ENCODE measurements at places on chromosomes 5 and 9.

GRCh38 chr9:101650142-101650541 is 55.4 kb upstream of the PPP3R2 start:
- DNase-seq: no peak
- H3K36me3 ChIP-seq: no peaks in the 10 kb centered on the region
- no peak overlapping the region for H3K4me3 ChIP-seq

DNA sequence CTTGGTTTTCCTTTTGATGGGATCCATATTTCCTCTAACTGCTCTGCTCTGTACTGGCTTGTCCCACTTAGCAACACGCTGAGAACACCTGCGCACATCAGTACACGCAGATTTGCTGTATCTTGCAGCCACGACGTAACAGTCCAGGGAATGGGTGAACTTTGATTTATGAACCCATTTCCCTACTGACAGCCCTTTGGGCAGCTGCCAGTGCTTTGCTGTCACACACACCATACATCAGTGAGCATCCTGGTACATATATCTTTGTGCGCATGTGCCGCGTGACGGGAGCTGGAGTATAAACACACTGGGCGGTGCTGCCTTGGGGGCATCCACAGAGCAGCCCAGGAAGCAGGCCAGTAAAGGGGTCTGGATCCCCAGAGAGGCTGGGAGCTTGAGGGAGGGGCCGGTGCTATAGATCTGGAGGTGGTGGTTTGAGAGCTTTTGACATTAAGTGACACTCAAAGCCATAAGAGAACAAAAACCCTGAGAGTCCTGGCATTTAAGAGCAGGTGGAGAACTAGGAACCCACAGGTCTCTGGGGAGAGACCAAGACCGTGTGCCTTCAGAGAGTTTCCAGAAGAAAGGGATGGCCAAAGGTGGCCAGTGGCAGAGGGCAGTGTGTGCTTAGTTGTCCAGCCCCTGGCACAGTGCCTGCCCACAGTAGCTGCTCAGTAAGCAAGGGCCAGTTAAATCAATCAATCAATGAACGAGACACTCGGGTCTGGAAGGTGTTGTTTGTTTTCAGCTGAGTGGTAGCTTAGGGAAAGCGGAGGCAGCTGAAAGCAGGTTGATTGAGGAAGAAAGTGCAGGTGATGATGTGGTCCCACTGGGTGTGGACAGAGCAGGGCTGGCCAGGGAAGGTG is 53.7 kb downstream of the LMX1B start:
- H3K4me1 ChIP-seq: peaks cover 3% of the 10 kb centered on the region
- H3K4me3 ChIP-seq: no peak overlapping the region
- peaks cover 28% of the 10 kb centered on the region for H3K27me3 ChIP-seq
- H3K27ac ChIP-seq: no peak overlapping the region
- no peaks in the 10 kb centered on the region for H3K36me3 ChIP-seq
- no peak for DNase-seq

DNA sequence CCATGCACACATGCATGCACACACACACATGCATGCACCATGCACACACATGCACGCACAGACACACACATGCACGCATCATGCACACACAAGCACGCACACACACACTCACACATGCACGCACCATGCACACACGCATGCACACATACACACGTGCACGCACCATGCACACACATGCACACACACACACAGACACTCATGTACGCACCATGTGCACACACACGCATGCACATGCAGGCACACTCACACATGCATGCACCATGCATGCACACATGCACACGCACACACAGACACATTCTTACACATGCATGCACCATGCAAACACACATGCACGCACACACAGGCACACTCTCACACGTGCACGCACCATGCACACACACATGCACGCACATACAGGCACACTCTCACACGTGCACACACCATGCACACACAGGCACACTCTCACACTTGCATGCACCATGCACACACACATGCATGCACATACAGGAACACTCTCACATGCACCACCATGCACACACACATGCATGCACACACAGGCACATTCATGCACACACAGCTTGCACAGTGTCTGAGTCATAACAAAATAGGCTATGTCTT is 117.5 kb downstream of the TENT4A start:
- no peaks in the 10 kb centered on the region for H3K36me3 ChIP-seq
- H3K27ac ChIP-seq: no peak overlapping the region
- H3K4me3 ChIP-seq: peak overlapping the region; percentile 8
- H3K4me1 ChIP-seq: no peaks in the 10 kb centered on the region

GRCh38 chr5:89948977-89949376 is 460.6 kb downstream of the CETN3 start:
- H3K4me1 ChIP-seq: peaks cover 4% of the 10 kb centered on the region
- H3K36me3 ChIP-seq: no peaks in the 10 kb centered on the region
- no peak overlapping the region for H3K4me3 ChIP-seq
- DNase-seq: no peak
- no peak overlapping the region for H3K27ac ChIP-seq

DNA sequence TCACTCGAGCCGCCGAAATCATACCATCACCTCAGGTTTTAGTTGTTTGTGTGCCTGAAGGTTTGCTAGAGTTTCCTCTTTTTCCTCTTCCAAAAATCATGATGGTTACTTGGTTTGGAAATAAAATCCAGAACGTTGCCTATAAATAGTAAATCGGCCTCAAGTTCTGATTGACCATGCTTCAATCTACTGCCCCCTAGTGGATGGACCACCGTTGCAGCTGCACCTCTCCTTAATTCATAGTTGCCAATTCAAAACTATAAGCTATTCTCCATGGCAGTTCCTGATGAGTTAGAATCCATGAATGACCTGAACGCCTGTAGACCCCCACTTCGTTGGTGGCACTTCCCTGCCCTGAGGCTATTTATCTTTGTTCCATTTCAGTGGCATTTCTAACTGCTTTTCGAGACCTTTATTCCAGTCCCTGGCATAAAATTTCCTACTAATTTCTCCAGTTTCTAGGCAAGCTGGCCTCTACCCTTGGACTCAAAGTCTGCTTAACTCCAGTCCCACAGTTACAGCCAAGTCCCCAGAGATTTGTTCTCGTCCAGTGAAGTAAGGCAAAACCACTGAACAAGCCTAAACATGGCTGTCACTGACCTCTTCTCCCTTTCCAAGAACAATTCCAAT is 422.6 kb downstream of the EFNA5 start:
- no peaks in the 10 kb centered on the region for H3K27me3 ChIP-seq
- H3K4me3 ChIP-seq: no peak overlapping the region

GRCh38 chr9:132214027-132214622 is 52.3 kb downstream of the NTNG2 start:
- H3K27me3 ChIP-seq: no peaks in the 10 kb centered on the region
- H3K27ac ChIP-seq: no peak overlapping the region
- no peaks in the 10 kb centered on the region for H3K36me3 ChIP-seq
- no peak overlapping the region for H3K4me3 ChIP-seq

GRCh38 chr9:103242486-103242885 is 247.4 kb downstream of the CYLC2 start:
- no peaks in the 10 kb centered on the region for H3K4me1 ChIP-seq
- H3K4me3 ChIP-seq: no peak overlapping the region
- H3K36me3 ChIP-seq: no peaks in the 10 kb centered on the region
- no peaks in the 10 kb centered on the region for H3K27me3 ChIP-seq
- no peak for DNase-seq
- no peak overlapping the region for H3K27ac ChIP-seq

DNA sequence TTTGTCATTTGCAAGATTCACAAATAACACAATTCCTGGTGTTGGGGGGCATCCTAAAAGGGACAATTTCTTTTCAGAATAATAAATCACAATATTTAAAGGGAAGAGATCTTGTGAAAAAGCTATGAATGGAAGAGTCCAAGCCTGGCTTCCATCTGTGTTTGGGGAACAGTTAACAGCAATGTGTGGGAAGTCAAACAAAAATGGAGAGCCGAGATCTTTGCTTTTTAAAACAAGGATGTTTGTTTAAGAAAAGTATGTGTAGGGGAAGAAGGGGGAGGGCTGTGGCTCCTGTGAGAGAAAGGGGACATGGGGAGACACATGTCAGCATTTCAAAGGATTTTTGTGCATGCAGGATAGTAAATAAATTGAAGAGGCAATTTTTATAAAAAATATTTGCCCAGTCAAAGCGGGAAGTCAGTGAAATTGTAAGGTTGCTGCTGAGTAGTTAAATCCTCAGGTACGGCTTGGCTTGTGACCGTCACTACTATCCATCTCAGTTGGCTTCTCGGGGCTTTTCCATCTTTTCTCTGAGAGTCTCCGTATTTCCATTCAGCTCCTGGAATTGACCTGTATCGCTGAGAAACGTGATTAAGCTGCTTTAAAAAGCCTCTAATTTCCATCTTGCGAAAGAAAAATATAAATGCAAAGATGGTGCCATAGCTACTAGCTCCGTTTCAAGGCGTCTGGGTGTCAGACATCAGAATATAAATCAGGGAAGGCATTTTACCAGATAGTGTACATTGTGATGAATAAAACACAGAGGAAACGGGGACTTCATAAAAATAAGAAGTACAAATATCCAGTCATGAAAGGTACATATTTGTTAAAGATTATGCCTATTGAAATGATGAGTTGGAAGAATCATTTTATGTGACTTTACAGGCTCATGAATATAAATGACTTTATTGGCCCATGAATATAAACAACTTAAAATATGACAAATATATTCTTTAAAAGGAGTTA is 52.9 kb upstream of the VCAN start:
- H3K36me3 ChIP-seq: no peaks in the 10 kb centered on the region
- H3K4me1 ChIP-seq: no peaks in the 10 kb centered on the region
- H3K4me3 ChIP-seq: no peak overlapping the region
- H3K27ac ChIP-seq: no peak overlapping the region
- DNase-seq: no peak
- no peaks in the 10 kb centered on the region for H3K27me3 ChIP-seq

DNA sequence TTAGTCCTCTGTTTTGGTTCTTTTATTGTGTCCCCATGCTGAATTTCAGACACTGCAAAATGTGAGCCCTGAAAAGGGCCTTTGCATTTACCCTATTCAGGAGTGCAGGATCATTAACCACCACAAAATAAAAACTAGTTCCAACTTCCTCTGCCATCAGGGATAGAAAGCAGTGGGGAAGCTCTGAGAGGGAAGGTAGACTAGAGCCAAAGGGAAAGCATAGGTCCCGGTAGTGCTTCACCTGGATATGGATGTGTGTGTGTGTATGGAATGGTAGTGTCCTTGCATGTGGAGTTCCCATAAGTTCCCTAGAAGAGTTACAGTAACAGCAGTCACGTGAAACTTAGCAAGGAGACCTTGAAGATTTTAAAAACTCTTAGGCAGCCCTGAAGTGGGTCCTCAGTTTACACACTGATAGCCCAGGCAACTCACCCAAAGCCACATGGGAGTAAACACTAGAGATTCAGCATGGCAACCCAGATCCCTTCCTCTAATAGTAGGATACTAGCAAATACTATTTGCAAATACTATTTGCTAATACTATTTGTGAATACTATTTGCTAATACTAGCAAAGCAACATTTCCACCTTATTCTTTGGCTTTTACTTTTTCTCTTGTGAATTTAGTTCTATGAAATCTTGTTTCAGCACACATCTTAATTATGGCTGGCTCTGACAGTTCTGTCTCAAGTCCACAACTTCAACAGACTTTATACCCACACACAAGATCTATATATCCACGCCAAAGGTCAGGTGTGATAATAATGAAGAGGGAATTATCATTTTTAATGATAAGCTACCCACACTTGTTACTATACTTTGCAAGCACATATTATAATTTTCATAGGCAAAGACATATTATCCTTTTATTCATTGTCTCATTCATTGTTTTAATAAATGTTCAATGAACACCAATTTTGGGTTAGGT is 70.4 kb upstream of the IFNE start:
- no peaks in the 10 kb centered on the region for H3K36me3 ChIP-seq
- H3K4me3 ChIP-seq: no peak overlapping the region
- no peak overlapping the region for H3K27ac ChIP-seq
- peak; percentile 7 for DNase-seq
- no peaks in the 10 kb centered on the region for H3K27me3 ChIP-seq

DNA sequence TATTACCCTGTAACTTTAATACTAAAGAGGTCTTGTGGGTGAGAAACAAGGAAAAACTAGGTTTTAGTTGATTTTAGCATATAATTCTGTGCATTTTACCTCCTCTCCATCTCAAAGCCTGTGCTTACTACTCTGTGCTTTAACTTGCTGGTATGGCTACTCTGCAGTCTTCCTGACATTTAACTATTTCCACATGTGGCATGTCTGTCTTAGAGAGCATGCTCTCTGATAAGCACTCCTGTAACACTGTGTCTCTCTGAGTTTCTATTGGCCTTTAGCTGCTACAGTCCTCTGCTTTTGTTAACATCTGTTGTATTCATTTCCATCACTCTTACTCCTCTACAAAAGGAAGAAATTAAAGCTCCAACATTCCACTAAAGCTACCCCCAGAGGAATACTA is 418.3 kb downstream of the RAB3C start:
- no peaks in the 10 kb centered on the region for H3K36me3 ChIP-seq
- no peak overlapping the region for H3K4me3 ChIP-seq
- H3K27me3 ChIP-seq: no peaks in the 10 kb centered on the region
- H3K27ac ChIP-seq: no peak overlapping the region
- H3K4me1 ChIP-seq: peaks cover 2% of the 10 kb centered on the region

DNA sequence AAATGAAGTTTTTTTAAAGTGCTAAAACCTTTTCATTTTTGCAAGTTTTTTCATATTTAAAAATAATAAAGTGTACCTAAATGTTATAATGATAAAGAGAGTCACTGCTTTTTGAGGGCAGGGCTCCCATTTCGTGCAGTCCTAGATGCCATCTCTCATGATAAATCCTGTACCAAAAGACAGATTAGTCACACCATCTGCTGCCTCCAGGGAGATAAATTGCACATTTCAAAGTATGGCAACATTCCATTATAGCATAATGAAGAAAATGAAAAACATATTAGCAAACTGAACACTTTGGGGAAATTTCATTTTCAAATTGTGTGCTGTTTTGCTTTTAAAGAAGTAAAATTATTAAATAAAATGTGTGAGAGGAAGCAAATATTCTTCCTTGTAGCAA is 257.2 kb downstream of the KIAA0825 start:
- no peaks in the 10 kb centered on the region for H3K27me3 ChIP-seq
- no peak for DNase-seq
- H3K27ac ChIP-seq: no peak overlapping the region
- H3K36me3 ChIP-seq: no peaks in the 10 kb centered on the region

- H3K27me3 ChIP-seq: no peaks in the 10 kb centered on the region
- H3K4me1 ChIP-seq: peaks cover 2% of the 10 kb centered on the region
- DNase-seq: no peak
- no peak overlapping the region for H3K4me3 ChIP-seq
Observed at GRCh38 chr9:129525656-129526196, 95.2 kb downstream of the C9orf50 start.

DNA sequence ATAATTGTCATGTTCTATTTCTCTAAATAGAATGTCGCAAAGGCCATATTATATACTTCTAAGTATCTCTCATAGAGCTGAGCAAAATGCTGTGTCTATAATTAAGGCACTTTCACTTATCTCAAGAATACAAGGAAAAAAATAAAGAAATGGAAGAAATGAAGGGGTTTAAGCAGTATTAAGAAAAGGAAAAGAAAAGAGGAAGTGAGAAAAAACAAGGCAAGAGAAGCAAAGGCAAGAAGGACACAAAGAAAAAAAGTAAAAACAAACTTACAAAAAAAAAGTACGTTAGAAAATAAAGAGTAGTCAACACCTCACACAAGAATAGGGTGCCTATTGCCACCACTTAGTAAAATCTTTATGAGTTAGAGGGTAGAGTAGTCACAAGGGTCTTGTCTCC is 506.2 kb downstream of the GABRG2 start:
- no peak overlapping the region for H3K4me3 ChIP-seq
- no peaks in the 10 kb centered on the region for H3K36me3 ChIP-seq
- no peak for DNase-seq

All from mesendoderm (in vitro differentiated cells).